ENCODE measurements at places on chromosomes 16 and 17.

DNA sequence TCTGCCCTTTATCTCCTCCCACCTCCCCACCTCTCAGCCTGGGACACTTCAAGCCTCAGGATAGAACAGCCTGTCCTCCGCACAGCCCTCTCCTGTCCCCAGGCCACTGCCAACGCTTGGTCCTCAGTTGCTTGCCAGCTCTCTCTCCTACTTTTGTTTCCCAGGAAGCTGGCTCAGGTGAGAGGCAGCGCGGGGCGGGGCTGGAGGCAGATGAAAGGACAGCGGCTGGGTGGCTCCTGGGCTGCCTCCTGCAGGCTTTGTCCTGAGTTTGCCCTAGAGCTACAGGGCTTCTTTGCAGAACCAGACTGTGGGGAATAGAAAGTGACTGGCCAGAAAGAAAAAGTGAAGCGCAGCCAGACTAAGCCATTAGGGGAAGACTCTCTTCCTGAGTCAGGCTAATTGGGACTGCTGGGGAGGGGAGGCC, 48.2 kb upstream of the CDC42EP4 start:
- peaks cover 6% of the 10 kb centered on the region for H3K4me1 ChIP-seq
- H3K27me3 ChIP-seq = no peaks in the 10 kb centered on the region
- H3K36me3 ChIP-seq = no peaks in the 10 kb centered on the region
- H3K27ac ChIP-seq = peak overlapping the region; percentile 79

DNA sequence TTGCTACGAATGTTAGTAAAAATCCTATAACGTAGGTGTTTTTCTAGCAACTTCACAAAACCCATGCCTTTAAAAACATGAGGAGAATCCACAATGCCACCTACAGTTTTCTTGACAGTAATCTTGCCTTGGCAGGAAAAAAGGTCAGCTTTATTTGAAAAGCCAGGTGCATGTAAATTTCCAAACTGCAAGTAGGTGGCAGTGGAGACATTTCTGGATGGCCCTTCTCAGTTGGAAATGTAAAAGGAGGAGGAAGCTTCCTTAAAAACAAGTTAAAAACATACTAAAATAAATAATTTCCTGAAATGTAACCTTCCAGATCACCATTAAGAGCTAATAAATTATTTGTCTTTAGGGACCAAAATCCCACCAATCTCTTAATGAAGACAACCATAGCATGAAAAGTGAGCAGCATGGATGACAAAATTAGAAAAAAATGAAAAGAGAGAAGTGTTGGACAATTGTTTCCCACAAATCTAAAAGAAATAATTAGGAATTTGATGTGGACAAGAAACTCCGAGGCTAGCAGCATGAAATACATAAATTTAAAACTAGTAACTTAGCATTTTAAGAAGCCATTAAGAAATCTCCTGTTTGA, 152.2 kb downstream of the SNX11 start:
- H3K27me3 ChIP-seq = no peaks in the 10 kb centered on the region
- no peak for DNase-seq
- H3K4me1 ChIP-seq = no peaks in the 10 kb centered on the region
- no peak overlapping the region for H3K4me3 ChIP-seq
- no peak overlapping the region for H3K27ac ChIP-seq
- H3K36me3 ChIP-seq = no peaks in the 10 kb centered on the region

- H3K4me3 ChIP-seq = no peak overlapping the region
- peaks cover 4% of the 10 kb centered on the region for H3K36me3 ChIP-seq
- peaks cover 26% of the 10 kb centered on the region for H3K27me3 ChIP-seq
- H3K27ac ChIP-seq = peak overlapping the region; percentile 21
- no peaks in the 10 kb centered on the region for H3K4me1 ChIP-seq
These were observed 2.9 kb upstream of the CARMIL2 start for GRCh38 chr16:67641779-67642708.

GRCh38 chr16:78976212-78976611, 624.3 kb downstream of the MAF start:
- no peaks in the 10 kb centered on the region for H3K27me3 ChIP-seq
- no peak overlapping the region for H3K4me3 ChIP-seq
- H3K4me1 ChIP-seq = no peaks in the 10 kb centered on the region
- DNase-seq = no peak
- no peaks in the 10 kb centered on the region for H3K36me3 ChIP-seq

GRCh38 chr16:6636457-6636856, 696.2 kb upstream of the RBFOX1 start:
- H3K4me1 ChIP-seq = no peaks in the 10 kb centered on the region
- H3K36me3 ChIP-seq = no peaks in the 10 kb centered on the region
- no peak overlapping the region for H3K4me3 ChIP-seq
- H3K27me3 ChIP-seq = no peaks in the 10 kb centered on the region

GRCh38 chr17:66369830-66370229, 67.4 kb downstream of the PRKCA start:
- H3K4me3 ChIP-seq = no peak overlapping the region
- no peak for DNase-seq
- no peak overlapping the region for H3K27ac ChIP-seq
- no peaks in the 10 kb centered on the region for H3K27me3 ChIP-seq

- no peak overlapping the region for H3K4me3 ChIP-seq
- peaks cover 21% of the 10 kb centered on the region for H3K36me3 ChIP-seq
- DNase-seq = no peak
- H3K27me3 ChIP-seq = no peaks in the 10 kb centered on the region
These were observed 30.0 kb downstream of the SF3B3 start for GRCh38 chr16:70553645-70554044.

DNA sequence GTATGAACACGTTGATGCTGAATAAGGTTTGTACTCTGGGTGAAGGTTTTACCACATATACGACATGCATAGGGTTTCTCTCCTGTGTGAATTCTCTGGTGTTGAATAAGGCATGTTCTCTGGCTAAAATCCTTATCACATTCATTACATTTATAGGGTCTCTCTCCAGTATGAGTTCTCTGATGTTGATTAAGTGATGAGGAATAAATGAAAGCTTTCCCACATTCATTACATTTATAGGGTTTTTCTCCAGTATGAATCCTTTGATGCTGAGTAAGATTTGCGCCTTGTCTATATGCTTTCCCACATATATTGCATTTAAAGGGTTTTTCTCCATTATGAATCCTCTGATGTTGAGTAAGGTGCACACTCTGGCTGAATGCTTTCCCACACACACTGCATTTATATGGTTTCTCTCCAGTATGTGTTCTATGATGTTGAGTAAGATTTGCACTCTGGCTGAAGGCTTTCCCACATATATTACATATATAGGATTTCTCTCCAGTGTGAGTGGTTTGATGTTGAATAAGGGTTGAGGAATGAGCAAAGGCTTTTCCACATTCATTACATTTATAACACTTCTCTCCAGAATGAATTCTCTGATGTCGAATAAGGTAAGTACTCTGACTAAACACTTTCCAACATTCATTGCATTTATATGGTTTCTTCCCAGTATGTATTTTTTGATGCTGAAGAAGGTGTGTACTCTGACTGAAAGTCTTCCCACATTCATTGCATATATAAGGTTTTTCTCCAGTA, 16.9 kb downstream of the ZNF287 start:
- no peak for DNase-seq
- H3K36me3 ChIP-seq = peaks cover 14% of the 10 kb centered on the region
- no peak overlapping the region for H3K4me3 ChIP-seq
- H3K4me1 ChIP-seq = no peaks in the 10 kb centered on the region
- no peak overlapping the region for H3K27ac ChIP-seq

GRCh38 chr16:86354641-86355513, 155.4 kb upstream of the FOXF1 start:
- DNase-seq = no peak
- no peaks in the 10 kb centered on the region for H3K36me3 ChIP-seq
- H3K4me3 ChIP-seq = no peak overlapping the region
- no peak overlapping the region for H3K27ac ChIP-seq
- H3K4me1 ChIP-seq = no peaks in the 10 kb centered on the region

- H3K4me1 ChIP-seq = peaks cover 4% of the 10 kb centered on the region
- no peaks in the 10 kb centered on the region for H3K27me3 ChIP-seq
- H3K27ac ChIP-seq = peak overlapping the region; percentile 38
- H3K4me3 ChIP-seq = no peak overlapping the region
These were observed 29.8 kb downstream of the WSB1 start for GRCh38 chr17:27323538-27324215.

DNA sequence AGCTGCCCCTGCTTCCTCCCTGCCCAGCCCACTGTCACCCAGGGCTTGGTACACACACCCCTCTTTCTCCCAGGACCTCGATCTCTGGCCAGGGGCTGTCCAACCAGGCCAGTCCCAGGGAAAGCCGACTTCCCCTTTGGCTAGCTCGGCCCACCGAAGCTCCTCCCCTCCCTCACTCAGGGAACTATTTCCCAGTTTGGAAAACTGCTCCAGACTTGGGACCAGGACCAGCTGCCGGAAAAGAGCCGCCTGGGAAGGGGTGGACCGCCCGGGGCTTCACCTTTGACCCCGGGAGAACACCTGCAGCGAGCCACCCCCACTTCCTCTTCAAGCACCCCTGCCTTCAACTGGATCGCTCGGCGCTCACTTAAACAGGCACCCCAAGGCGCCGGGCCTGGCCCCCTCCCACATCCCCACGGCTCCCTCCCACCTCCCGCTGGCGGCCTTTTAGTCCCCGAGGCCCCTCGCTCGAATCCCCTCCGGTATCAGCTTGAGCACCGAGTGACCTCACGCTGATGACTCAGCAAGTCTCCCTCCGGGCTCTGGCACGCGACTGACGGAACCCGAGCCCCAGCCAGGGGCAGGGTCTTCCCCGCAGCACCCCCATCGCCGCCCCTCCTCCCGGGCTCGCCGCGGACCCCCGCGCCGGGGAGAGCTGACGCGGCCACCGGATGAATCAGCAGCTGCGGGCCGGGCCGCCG, 934 bp downstream of the MAFG start:
- peaks cover 11% of the 10 kb centered on the region for H3K4me1 ChIP-seq
- DNase-seq = peak; percentile 63
- H3K27me3 ChIP-seq = no peaks in the 10 kb centered on the region
- H3K36me3 ChIP-seq = no peaks in the 10 kb centered on the region
- H3K4me3 ChIP-seq = peak overlapping the region; percentile 94

- no peaks in the 10 kb centered on the region for H3K27me3 ChIP-seq
- H3K4me1 ChIP-seq = no peaks in the 10 kb centered on the region
- H3K36me3 ChIP-seq = no peaks in the 10 kb centered on the region
These were observed 27.4 kb downstream of the EMP2 start for GRCh38 chr16:10552998-10553491.

DNA sequence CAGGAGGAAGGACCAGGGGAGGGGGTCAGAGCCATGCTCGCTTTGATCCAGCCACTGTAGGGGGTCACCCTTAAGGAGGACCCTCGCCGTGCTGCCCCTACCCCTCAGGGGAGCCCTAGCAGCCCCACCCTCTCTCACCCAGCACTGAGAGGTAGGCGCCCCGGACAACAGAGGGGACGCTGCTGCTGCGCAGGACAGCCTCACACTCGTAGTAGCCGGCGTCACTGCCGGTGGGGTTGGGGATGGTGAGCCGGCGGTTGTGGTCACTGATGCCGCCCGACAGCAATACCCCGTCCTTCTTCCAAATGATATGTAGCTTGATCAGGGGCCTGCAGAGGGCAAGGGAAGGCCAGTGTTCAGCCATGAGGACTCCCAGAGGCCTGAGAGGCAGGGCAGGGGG, 126.0 kb upstream of the CDC42EP4 start:
- H3K27ac ChIP-seq = no peak overlapping the region
- no peaks in the 10 kb centered on the region for H3K4me1 ChIP-seq
- no peaks in the 10 kb centered on the region for H3K36me3 ChIP-seq
- H3K4me3 ChIP-seq = no peak overlapping the region
- no peaks in the 10 kb centered on the region for H3K27me3 ChIP-seq

DNA sequence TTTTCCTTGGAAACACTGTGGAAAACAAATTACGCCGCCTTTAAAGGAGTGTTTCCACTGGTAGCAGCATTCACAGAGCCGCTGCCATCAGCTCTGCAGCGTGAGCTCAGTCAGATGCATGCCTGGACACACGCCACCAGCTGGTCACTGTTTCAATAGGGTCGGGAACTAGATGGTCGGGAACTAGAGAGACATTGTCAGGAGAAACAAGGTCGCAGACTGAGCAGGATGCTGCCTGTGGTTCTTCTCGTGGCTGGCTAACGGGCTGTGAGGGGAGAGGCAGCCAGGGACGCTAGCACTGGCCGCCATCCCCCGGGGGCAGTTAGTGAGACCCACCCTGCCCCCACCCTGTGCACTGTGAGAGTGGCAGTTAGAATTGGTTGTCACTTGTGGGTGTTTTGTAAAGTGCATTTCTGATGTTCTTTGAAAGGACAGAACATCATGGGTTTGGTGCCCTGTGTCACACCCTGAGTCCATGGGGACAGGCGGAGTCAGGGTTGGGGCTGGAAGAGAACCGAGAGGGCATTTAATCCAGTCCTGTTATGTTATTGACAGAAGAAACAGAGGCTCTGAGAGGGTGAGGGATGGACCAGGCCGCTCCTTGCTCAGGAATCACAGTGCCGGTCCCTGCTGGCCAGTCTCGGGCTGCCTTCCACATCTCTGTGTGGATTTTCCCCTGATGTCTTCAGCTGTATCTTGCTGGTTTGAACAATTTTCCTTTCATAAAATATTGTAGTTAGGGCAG, 86.3 kb downstream of the SPECC1 start:
- no peak for DNase-seq
- H3K4me3 ChIP-seq = no peak overlapping the region
- H3K36me3 ChIP-seq = no peaks in the 10 kb centered on the region
- H3K4me1 ChIP-seq = no peaks in the 10 kb centered on the region

DNA sequence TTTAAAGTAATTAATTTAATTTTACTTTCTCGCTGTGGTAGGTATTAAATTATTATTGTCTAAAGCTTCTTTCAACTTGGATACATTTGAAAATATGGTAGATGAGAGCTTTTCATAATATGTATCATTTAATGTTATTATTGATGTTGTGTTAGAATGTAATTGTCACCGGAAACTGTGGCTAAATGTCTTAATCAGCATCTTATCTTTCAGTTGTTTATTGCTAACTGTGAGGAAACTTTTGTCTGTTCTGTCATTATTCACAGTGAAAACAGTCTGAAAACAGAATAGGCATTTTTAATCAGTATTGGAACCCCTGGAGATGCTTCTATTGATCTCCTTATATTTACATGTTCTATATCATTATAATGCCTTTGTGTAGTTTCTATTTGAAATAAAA, 120.7 kb downstream of the STXBP4 start:
- no peaks in the 10 kb centered on the region for H3K27me3 ChIP-seq
- H3K27ac ChIP-seq = no peak overlapping the region
- H3K36me3 ChIP-seq = no peaks in the 10 kb centered on the region
- DNase-seq = no peak

- no peaks in the 10 kb centered on the region for H3K36me3 ChIP-seq
- peaks cover 10% of the 10 kb centered on the region for H3K4me1 ChIP-seq
- H3K4me3 ChIP-seq = peak overlapping the region; percentile 42
- peak overlapping the region; percentile 75 for H3K27ac ChIP-seq
These were observed 53.1 kb upstream of the TANGO6 start for GRCh38 chr16:68790130-68790761.

- H3K27me3 ChIP-seq = no peaks in the 10 kb centered on the region
- no peaks in the 10 kb centered on the region for H3K36me3 ChIP-seq
- DNase-seq = no peak
These were observed 18.2 kb upstream of the MAP3K14 start for GRCh38 chr17:45334701-45335677.

GRCh38 chr16:54326266-54326662, 39.7 kb upstream of the IRX3 start:
- H3K4me3 ChIP-seq = no peak overlapping the region
- H3K36me3 ChIP-seq = no peaks in the 10 kb centered on the region
- H3K27me3 ChIP-seq = no peaks in the 10 kb centered on the region
- H3K4me1 ChIP-seq = no peaks in the 10 kb centered on the region
- no peak for DNase-seq

GRCh38 chr17:73091410-73091769, 1.1 kb downstream of the SLC39A11 start:
- H3K36me3 ChIP-seq = no peaks in the 10 kb centered on the region
- peak overlapping the region; percentile 76 for H3K27ac ChIP-seq
- peak overlapping the region; percentile 85 for H3K4me3 ChIP-seq
- H3K27me3 ChIP-seq = no peaks in the 10 kb centered on the region
- H3K4me1 ChIP-seq = no peaks in the 10 kb centered on the region
- no peak for DNase-seq
